Amygdala (tissue), 56 donors: ENCODE measurements at places on chromosomes 12 and 14.

GRCh38 chr14:70698288-70698687 lies 56.6 kb downstream of the TTC9 start:
- DNase-seq, result no peak

DNA sequence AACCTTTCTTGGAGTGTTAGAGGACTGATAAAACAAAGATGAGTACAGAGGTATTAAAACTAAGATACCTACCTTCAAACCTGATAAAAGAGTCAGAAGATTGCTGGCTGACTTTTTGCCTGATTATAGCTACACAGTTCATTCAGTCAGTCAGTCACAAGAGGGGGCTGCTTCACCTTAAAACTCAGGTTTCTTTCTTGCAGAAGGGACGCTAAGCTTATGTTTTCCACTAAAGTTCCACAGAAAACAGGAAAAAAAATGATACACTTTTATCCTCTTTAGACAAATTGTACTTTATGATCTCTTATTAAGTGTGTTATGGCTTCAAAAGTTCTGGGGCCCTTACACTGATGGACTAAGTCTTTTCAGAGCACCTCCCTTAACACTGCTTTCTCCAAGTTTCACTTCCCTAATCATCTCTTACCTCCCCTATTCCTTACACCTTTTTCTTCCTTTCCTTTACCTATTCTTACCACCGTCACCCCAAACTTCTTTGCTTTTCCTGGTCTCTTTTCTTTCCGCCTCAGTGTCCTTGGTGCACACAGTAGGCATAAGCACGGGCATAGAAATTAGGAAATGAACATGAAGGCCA lies 448.7 kb upstream of the OR4E1 start:
- DNase-seq, result no peak

- DNase-seq, result no peak
These were observed 948.8 kb downstream of the TRHDE start for GRCh38 chr12:73220951-73221350.

DNA sequence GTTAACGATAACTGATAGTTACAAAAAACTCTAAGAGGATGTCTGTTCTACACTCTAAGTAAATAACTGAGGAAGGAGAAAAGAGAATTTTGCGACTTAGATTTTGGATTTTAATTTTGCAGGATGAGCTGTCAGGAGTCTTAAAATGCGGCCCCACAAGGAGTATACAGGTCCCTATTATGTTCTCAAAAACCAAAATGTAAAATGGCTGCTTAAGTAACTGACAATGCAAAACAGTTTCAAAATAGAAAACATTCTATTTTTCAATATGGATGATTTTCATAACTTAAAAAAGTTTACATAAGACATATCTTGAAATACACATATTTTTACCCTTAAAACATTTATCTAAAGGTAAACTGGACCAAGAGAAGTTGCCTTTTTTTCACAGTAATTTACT lies 2.6 kb downstream of the CD69 start:
- no peak for DNase-seq

GRCh38 chr14:62662811-62663455 lies 382.3 kb downstream of the KCNH5 start:
- no peak for DNase-seq

DNA sequence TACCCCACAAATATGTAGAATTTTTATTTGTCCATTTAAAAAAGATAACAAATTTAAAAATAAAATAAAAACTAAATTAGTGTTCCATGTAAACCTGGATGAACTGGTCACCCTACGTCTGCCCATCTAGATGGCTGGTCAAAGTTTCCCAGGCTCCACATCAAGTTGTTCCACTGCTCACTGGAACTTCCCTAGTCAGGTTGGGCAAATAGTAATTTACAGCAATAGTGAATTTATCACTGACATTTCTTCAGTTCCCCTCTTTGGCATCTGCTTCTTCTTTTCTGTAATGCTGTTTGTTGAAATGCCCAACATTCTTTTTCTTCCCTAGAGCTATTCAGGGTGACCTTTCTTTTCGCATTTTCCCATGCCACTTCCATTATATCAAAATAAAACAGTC lies 272.7 kb upstream of the BTG1 start:
- no peak for DNase-seq

- DNase-seq, result no peak
These were observed 95.1 kb upstream of the NRXN3 start for GRCh38 chr14:78075033-78075432.

GRCh38 chr12:42128327-42128726 lies 16.3 kb downstream of the GXYLT1 start:
- no peak for DNase-seq

DNA sequence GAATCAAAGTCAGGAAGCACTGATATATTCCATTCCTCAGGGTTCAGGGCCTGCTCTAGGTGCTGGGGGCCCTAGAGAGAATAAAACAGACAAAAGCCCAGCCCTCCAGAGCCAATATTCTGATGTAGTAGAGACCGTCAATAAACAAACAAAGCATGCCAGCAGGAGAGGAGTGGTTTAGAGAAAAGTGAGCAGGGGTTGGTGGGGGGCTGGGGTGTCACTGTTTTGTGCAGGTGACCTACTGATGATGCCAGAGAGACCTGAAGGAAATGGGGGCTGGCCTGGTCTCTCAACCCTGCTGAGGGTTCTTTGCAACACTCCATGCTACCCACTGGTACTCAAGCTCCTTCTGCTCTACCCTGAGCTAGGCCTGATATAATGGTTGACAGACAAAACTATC lies 26.5 kb downstream of the IL26 start:
- DNase-seq, result no peak

- no peak for DNase-seq
These were observed 52.0 kb upstream of the CRY1 start for GRCh38 chr12:107145397-107145796.

DNA sequence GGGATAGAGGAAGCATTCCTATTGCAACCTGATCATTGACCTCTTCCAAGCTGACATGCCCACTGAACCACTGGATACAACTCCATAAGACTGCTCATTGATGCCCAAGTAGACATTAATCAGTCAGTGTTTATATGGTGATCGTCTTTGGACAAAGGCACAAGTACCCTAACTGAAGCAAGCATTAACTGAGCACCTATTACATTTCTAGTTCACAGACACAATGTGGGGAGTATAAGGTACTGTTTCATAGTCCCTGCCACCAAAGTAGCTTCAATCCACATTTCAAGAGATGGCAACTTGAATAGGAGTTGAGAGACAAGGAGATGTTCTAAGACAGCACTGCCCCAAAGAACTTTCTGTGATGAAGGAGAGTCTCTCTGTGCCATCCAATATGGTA lies 10.9 kb upstream of the COL2A1 start:
- no peak for DNase-seq

DNA sequence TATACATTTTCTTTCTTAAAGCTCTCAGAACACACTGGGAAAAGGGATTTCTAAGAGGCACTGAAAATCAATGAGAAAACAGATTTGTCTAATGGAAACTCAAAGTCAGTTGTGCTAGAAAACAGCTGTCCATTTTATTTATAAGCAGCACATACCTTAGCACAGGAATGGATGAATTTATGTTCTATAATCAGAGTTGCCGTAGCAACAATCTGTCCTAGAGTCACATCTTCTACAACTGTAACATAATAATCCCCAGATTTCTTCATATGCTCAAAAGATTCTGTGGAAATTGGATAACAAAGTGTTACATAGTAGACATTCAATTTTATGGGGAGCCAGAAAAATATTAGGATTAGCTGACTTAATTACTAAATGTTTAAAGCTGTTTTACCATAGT lies 9.8 kb downstream of the GNPNAT1 start:
- DNase-seq, result no peak

DNA sequence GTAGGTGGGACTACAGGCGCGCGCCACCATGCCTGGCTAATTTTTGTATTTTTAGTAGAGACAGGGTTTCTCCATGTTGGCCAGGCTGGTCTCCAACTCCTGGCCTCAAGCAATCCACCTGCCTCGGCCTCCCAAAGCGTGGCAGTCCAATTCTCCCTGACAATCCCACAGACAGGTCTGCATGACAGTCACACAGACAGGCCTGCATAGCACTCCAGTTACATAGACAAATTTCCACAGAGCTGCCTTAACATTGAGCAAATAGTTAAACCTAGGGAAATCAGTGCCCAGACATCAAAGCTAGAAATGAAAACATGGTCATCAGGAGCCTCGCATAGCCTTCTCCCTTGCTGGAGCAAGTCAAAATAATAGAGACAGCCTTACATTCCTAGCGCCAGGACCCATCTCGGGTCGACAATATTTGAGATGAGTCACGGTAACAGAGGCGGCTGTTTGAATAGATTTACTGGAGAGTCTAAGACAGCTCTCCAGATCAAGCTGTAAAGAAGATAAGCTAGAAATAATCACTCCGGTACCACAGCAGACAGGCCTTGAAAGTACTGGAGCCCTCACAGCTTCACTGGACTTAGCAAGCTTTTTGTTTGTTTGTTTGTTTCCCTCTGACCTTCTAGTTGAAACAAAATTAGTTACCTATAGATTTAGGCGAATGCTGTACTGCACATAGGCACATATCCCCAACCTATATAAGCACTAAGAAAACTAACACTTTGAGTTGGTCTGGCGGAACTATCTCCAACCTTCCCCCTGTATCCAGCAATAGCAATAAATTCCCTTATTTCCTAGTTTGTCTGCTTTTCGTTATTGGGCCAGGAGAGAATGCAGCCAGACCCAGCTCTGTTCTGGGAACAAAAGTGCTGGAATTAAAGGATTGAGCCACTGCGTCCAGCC lies 23.8 kb upstream of the PYROXD1 start:
- DNase-seq, result no peak
